ENCODE measurements at places on chromosomes 12 and 14. TPM values are rescaled to one million over a fixed set of nuclear protein-coding genes. Genes with fewer than 3 reads are reported as not detected.

GRCh38 chr12:6208130-6208529 lies 7.9 kb downstream of the CD9 start:
- DNase-seq: no peak

DNA sequence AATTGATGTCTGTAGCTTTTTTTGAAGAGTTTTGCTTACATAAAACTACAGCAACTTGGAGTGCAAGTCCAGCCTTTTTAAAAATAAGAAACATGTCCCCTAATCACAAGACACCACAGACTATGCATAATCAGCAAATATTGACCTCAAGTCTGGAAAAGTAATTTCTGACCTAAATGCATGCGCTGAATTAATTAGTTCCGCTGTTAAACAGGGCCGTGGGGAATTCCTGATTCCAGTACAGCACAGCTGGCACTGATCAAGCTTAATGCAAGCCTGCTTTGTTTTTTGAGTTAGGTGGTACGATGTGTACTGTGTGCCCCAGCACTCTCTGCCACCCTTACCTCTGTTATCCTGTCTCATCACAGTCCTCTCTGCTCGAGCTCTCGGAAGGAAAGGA lies 9.2 kb downstream of the MLH3 start:
- DNase-seq: no peak

Gene KRT73
- not detected for total RNA-seq

GRCh38 chr12:66739940-66740651 lies 61.2 kb upstream of the GRIP1 start:
- DNase-seq: no peak

- DNase-seq: no peak
Observed at GRCh38 chr14:81221579-81222102, 882 bp upstream of the GTF2A1 start.

GRCh38 chr12:29962276-29963035 lies 178.7 kb upstream of the TMTC1 start:
- DNase-seq: no peak

GRCh38 chr14:85564841-85565527 lies 35.0 kb downstream of the FLRT2 start:
- no peak for DNase-seq

Gene RD3L
- total RNA-seq: 32.9 TPM

Gene BDKRB1
- 1.7 TPM for total RNA-seq

DNA sequence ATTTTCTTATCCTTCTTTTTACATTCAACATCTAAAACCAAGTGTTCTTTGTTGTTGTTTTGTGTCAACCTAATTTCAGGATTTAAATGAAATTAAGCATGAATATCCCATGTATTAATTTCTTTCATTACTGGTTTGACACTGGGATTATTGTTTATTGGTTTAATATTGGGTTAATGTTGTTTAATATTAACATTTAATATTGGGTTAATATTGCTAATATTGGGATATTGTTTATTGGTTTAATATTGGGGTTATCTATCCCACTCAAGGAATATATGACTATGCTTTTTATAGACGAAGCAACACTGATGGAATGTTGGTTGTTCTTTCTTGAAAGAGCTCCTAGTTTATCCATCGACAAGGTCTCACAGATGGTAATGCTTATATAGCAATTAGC lies 45.9 kb downstream of the TMPRSS12 start:
- DNase-seq: no peak

Gene SYNE2
- total RNA-seq: 101 TPM

Gene LRIG3
- 6.8 TPM for total RNA-seq

DNA sequence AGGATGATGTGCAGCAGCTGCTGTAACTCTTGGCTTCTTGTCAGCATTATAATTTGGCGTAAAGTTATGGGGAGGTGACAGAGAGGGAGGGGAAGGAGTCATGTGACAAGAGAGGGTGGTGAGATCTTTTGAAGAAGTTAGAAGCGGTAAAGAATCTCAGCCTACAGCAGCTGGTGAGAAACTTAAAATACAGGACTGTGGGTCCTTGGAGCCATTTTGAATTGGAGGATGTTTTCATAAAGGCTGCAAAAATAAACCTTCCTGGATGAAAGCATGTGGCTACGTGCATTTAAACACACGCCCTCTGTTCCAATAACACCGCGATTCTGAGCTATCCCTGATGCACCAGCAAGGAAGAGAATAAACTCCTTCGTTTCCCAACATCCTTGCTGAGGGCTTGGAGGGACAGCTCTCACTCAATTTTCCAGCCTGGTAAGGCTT lies 133.7 kb downstream of the TMEM30B start:
- no peak for DNase-seq

- no peak for DNase-seq
Observed at GRCh38 chr12:114868995-114869834, 185.2 kb upstream of the TBX3 start.

GRCh38 chr12:42474391-42474790 lies 115.2 kb downstream of the PRICKLE1 start:
- DNase-seq: no peak

GRCh38 chr12:85281636-85282312 lies 1.8 kb downstream of the ALX1 start:
- DNase-seq: no peak

Gene A2M
- total RNA-seq: 329 TPM

Gene PTPN21
- total RNA-seq: 68.3 TPM

DNA sequence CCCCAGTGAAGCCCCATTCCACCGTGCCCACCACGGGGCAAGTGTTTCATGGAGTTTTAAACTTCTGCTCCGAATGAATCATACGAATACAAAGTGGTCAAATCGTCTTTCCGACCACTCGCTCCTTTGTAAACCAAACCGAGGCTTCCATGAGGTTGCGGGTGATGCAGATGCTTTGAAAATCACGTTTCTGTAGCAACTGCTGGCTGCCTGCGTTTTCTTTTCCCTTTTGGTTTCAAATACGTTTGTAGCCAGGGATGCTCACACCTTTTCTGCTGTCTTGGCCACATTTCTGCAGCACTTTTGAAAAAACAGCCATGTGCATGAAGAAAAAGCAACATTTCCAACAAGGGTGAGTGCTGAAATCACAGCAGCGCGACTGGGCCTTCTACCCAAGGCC lies 33.7 kb downstream of the RFLNA start:
- DNase-seq: no peak

DNA sequence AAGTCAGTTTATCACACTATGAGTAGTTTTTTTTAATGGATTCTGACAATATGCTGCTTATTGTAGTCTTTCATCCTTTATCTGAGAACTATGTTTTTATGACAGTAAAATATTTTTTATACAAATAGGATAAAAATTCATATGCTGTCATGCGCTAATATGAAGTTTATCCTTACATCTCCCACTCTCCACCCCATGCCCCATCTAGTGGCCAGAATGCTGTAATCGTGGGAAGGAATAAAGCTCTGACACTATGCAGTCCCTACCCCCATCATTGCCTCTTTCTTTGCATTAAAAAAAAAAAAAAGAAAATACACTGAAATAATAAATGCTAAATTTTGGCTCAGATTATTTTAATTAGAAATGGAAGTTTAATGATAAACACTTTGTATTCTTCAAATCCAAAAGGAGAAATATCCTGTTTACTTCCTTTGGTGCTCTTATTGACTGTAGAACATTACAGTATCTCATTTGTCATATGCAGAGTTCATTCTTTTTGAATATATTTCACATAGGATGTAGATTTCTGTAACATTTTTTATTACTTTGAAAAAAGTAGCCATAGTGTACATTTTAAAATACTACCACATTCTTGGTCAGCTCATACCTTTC lies 145.9 kb upstream of the SLCO1C1 start:
- DNase-seq: no peak

GRCh38 chr12:83102499-83102898 lies 415.8 kb downstream of the TMTC2 start:
- DNase-seq: no peak

DNA sequence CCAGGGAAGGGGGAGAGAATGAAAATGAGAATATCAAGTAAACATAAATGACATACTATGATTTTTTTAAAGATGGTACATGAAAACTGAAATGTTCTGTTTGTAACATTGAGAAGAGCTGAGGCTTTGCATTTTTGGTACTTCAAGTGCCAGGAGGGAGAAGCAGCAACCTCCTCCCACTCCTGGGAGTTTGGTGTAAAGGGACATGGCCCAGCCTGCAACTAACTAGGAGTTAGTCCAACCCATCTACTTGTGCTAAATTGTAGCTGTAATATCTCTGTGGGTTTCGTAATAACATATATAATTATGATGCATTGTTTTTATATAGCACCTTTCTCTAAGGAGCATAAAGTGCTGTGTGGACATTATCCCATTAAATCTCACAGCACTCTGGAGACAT lies 517.5 kb downstream of the NELL2 start:
- DNase-seq: no peak

DNA sequence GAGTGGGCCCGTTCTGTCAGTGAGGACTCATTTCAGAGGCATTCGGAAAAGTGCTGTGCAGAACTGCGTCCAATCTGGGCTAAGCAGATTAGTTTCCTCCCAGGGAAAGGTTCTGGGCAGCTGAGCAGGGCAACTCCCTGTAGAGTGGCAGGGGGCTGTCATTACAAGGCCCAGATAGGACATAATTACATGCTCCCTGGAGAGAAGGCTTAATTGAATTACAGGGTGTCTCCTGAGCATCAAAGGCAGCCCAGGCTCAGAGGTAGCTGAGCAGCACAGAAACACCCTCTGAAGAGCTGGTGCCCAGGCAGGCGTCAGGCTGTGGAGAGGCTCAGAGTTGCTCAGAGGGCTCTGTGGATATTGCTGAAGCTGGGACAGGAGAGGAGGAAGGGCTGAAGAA lies 36.0 kb downstream of the SLC8A3 start:
- DNase-seq: no peak

DNA sequence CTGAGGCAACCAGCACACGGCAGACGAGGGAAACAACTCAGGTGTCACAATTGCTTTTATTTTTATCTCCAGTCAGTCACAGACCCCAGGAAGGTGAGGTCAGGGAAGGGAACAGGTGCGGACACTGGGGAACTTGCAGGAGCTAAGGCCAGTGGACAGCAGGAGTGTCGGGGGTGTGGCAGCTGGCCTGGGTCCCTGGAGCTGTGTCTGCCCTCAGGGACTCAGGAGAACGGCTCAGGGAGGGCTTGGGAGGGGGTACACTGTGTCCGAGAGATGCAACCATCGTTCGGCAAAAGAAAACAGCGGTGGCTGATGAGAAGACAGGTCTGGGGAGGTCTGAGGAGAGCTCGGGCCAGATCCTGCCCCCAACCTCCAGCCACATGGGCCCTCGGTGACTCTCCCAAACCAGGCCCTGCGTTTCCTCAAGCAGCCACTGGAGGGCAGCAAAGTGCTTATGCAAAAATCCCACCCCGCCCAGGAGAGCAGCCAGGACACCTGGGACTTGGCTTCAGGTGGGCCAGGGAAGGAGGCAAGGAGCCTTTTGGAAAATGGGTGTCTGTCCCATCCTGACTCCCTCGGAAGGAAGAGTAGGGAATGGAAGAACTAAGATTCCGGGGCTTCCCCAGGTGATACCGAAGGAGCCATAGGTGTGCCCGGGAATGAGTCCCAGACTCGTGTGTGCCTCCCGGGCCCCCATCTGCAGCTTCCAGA lies 24.1 kb upstream of the BCDIN3D start:
- DNase-seq: peak; percentile 67

Gene LRTM2
- not detected for total RNA-seq

GRCh38 chr12:4579305-4580102 lies 17.5 kb downstream of the DYRK4 start:
- no peak for DNase-seq

GRCh38 chr14:35927727-35928126 lies 101.6 kb downstream of the BRMS1L start:
- no peak for DNase-seq

Gene TAC3
- total RNA-seq: not detected

DNA sequence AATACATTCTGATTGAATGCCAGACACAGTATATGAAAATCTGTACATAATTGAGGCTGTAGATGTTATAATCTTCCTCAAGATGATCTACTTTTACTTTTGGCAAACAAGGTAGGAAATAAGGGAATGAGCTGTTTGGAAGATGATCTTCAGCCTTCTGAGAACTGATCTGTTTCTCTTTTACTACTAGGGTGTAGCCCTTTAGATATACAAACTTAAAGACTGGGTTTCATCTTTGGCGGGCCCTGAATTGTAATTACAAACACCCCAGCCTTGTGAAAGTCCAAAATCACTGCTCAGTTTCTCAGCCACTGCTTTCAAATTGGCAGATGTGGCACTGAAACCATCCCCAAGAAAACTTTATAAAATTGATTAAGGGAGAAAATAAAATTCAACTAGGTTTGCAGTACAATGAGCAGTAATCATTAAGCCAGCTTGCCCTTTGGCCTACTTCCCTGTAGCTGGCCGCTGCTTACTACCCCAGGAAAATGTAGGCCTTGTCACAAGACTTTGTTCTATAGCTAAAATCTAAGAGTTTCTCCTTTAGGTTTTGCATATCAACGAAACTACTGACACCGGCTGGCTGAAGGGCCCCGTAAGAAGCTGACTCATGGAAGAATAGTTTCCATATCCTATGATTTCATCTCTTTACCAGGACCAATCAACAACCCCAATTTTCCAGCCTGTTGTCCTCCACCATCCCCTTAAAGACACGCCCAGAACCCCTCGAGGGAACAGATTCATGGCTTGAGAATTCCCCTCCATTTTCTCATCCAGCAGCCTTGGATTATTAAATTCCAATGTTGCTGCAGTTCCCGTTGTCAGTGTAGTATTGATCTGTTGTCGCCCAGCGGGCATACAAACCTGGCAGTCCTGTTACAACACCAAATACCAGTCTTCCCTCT lies 210.8 kb downstream of the PCNX1 start:
- DNase-seq: no peak

- DNase-seq: no peak
Observed at GRCh38 chr12:116382686-116383530, 105.4 kb upstream of the MED13L start.

- DNase-seq: no peak
Observed at GRCh38 chr12:107081778-107082177, 11.6 kb downstream of the CRY1 start.

DNA sequence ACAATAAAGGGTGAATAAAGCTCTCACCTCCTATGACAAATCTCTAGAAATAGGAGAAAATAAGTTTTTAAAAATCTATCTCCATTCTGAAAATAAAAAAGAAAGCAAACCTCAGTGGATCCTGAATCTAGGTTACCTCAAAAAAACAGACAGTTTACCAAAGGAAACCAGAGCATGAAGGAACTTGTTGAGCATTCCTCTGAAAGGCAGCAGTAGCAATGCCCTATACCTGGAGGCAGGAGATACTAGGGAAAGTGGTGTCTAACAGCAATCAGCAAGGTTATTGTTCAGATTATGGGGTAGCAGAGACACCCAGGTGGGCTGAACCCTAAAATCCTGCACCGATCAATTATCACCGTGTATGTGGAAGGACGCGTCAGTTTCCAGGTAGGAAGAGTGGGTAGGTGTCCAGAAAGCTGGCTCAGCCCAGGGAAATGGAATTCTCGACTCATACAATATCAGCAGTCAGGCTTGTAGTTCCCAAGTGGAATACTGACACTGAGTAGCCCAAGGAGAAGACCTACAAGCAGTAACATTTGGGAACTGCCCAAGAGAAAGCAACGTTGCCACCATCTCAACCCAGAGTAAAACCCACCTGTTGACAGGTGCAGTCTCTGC lies 128.3 kb downstream of the ST8SIA1 start:
- no peak for DNase-seq

DNA sequence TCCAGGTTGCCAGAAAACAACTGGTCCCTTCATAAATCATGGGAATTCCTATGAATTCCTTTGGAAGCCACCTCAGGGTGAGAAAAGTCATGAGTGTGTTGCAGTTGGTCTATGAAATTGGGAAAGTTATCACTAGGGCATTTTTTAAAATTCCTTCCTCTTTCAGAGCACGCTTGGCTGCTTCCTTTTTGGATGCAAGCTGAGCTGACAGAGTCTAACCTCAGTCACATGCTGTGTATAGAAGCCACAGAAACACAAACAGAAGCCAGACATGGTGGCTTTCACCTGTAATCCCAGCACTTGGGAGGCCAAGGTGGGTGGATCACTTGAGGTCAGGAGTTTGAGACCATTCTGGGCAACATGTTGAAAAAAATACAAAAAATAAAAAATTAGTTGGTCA lies 21.7 kb upstream of the HELB start:
- DNase-seq: no peak

Gene ANHX
- not detected for total RNA-seq
